Ascending aorta (tissue), 2 donors: ENCODE measurements at places on chromosomes 1 and 21.

DNA sequence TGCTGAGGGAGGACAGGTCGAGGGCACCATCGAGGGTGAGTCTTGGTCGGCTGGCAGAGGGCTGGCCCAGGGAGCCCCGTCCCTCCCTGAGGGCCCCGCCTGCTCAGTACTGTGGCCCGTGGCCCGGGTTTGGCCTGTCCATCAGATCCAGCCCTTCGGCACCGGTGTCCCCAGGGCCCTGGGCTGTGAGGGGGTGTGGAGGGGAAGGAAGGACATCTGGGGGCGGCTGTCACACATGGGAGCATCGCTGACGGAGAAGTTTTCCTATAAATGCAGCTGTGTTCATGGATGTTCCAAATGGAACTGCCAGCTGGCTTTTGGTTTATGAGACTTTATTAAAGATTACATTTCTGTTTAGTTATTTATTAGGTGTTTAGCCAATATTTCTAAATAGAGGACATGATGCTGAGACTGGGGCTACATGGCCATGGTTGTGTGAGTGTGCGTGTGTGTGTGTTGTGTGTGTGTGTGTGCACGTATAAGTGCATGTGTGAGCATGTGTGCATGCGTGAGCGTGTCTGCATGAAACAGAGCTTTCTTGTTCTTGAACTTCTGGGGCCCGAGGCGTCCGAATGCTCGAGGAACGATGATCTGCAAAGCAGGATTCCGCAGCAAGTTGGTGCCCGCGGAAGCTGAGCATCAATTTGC, 54.3 kb downstream of the SLX9 start:
- peaks cover 19% of the 10 kb centered on the region for H3K4me1 ChIP-seq
- H3K4me3 ChIP-seq: no peak overlapping the region
- H3K27me3 ChIP-seq: no peaks in the 10 kb centered on the region
- DNase-seq: no peak
- no peaks in the 10 kb centered on the region for H3K36me3 ChIP-seq

DNA sequence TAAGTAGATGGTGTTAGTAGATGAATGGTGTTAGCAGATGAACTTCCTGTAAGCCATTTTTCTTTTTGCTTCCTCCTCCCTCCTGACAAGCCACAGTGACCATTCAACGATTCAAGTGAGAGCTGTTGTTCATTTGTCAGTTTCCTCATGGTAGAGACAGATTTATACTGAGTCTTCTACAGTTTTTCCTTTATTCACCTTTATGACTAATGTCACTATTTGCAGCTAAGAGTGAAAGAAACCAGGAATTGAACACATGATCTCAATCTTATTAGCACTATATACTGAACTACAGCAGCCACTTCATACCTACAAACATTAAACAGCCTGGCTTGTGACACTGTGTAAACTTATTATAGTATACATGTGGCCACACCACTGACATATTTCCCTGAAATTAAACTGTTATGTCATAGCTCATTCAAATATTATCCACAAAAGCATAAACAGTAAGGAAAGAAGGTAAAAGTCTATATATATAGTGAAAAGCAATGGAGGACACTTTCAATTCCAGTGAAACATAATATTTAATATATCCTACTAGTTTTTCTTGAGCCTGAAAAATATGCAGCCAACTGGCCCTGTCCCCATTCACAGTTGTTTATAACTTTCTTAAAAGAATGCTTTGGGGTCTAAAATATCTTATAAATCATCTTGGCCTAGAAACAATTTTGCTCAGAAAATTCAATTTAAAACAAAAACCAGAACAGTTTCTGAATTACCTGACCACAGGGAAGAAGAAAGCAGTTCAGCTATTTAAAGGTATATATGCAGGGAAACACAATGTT, 566.9 kb upstream of the ZRANB2 start:
- no peak for DNase-seq
- H3K27ac ChIP-seq: no peak overlapping the region
- H3K36me3 ChIP-seq: no peaks in the 10 kb centered on the region
- H3K4me1 ChIP-seq: no peaks in the 10 kb centered on the region
- no peak overlapping the region for H3K4me3 ChIP-seq

- H3K27ac ChIP-seq: no peak overlapping the region
- H3K4me1 ChIP-seq: no peaks in the 10 kb centered on the region
- H3K36me3 ChIP-seq: no peaks in the 10 kb centered on the region
Observed at GRCh38 chr1:4309676-4310320, 344.6 kb upstream of the AJAP1 start.

GRCh38 chr1:52416811-52417210, 12.4 kb downstream of the PRPF38A start:
- no peak for DNase-seq
- no peaks in the 10 kb centered on the region for H3K4me1 ChIP-seq
- H3K27ac ChIP-seq: no peak overlapping the region
- H3K36me3 ChIP-seq: peaks cover 63% of the 10 kb centered on the region
- no peak overlapping the region for H3K4me3 ChIP-seq

- H3K4me1 ChIP-seq: no peaks in the 10 kb centered on the region
- DNase-seq: no peak
- H3K36me3 ChIP-seq: no peaks in the 10 kb centered on the region
- no peaks in the 10 kb centered on the region for H3K27me3 ChIP-seq
- H3K27ac ChIP-seq: peak overlapping the region; percentile 98
- peak overlapping the region; percentile 74 for H3K4me3 ChIP-seq
Observed at GRCh38 chr1:61085983-61086644, 3.8 kb downstream of the NFIA start.

GRCh38 chr1:171802207-171802606, 20.7 kb downstream of the METTL13 start:
- H3K27ac ChIP-seq: no peak overlapping the region
- no peaks in the 10 kb centered on the region for H3K4me1 ChIP-seq
- no peak overlapping the region for H3K4me3 ChIP-seq
- no peak for DNase-seq
- H3K36me3 ChIP-seq: peaks cover 10% of the 10 kb centered on the region

GRCh38 chr1:25338188-25338981, at the start of gene TMEM50A:
TSS of gene TMEM50A (plus strand) at chr1:25338334. CDS start at chr1:25340487, 2,153 bp downstream.
- peaks cover 15% of the 10 kb centered on the region for H3K4me1 ChIP-seq
- no peaks in the 10 kb centered on the region for H3K27me3 ChIP-seq
- H3K27ac ChIP-seq: peak within 1 kb of the TSS; percentile 98
- H3K4me3 ChIP-seq: peak within 1 kb of the TSS; percentile 85
- peak; percentile 70 for DNase-seq
- no peaks in the 10 kb centered on the region for H3K36me3 ChIP-seq

DNA sequence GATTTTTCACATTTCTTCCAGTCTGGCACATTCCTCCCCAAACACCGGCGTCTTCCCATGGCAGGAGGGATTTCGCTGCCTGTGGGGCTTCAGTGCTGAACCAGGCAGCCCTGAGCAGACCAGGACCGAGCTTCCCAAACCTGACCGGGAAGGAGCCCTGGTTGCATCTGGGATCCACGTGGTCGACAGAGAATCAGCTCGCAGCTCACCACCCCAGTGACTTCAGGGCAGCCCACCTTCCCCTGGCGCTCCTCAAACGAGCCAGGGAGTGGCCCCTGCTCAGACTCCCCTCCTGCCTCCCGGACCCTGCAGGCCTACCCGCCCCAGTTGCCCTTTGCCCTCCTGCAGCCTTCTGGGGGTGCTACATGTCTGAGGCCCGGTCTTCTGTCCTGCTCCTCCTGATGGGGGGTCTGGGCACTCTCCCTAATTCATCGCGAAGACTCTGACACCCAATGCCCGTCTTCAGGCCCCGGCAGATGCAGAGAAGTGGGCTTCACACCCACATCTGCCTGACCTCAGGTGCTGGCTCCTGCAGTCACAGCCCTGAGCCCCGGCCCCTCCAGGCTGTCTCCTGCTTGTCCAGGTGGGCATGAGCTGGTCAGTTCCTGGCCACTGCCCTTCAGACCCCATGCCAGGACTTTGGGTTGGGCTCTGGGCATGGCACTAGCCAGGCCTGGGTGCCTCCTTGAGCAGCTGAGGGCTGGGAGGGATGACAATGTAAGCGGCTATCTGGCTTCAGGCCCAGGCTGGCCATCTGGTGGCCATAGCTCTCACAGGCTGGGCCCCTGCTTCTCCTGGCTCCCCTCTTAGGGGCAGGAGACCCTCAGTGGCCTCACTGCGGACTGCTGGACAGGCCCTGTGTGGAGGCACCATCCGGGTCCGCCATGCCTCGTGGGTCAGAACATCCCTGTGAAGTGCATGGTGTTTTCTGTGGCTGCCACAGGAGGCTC, 26.1 kb upstream of the PRSS38 start:
- no peak for DNase-seq
- peak overlapping the region; percentile 75 for H3K4me3 ChIP-seq
- no peaks in the 10 kb centered on the region for H3K27me3 ChIP-seq

GRCh38 chr1:236027104-236027503, 37.8 kb downstream of the NID1 start:
- peaks cover 55% of the 10 kb centered on the region for H3K36me3 ChIP-seq
- H3K27ac ChIP-seq: no peak overlapping the region
- DNase-seq: no peak
- no peak overlapping the region for H3K4me3 ChIP-seq
- H3K4me1 ChIP-seq: no peaks in the 10 kb centered on the region
- H3K27me3 ChIP-seq: no peaks in the 10 kb centered on the region

GRCh38 chr1:237732657-237733056, 158.1 kb downstream of the ZP4 start:
- H3K4me1 ChIP-seq: no peaks in the 10 kb centered on the region
- no peak overlapping the region for H3K27ac ChIP-seq
- no peaks in the 10 kb centered on the region for H3K27me3 ChIP-seq
- peaks cover 6% of the 10 kb centered on the region for H3K36me3 ChIP-seq
- H3K4me3 ChIP-seq: no peak overlapping the region

GRCh38 chr1:162706606-162707005, 74.3 kb downstream of the DDR2 start:
- no peaks in the 10 kb centered on the region for H3K36me3 ChIP-seq
- DNase-seq: no peak
- H3K27ac ChIP-seq: no peak overlapping the region
- no peak overlapping the region for H3K4me3 ChIP-seq
- no peaks in the 10 kb centered on the region for H3K4me1 ChIP-seq

DNA sequence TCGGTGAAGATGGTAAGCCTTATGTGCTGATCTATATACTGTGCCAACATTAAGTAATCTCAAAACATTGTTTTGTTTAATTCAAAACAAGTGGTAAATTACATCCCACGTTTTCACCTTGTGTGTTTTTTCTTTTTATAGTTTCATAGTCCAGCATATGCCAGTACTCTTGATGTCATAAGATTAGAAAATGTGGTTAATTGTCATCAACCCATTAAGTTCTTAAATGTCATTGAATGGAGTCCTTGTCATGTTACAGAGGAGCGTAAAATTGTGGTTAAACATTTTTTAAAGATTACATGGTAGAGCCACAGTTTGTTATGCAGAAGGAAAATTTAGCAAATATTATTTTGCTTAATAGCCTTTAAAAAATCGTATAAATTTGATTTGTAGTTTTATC, 93.1 kb downstream of the FNBP1L start:
- no peak for DNase-seq
- no peaks in the 10 kb centered on the region for H3K4me1 ChIP-seq
- H3K27me3 ChIP-seq: no peaks in the 10 kb centered on the region
- no peak overlapping the region for H3K27ac ChIP-seq
- no peaks in the 10 kb centered on the region for H3K36me3 ChIP-seq

GRCh38 chr1:14800500-14801076, 202.1 kb downstream of the KAZN start:
- no peak for DNase-seq
- H3K27me3 ChIP-seq: no peaks in the 10 kb centered on the region
- no peaks in the 10 kb centered on the region for H3K36me3 ChIP-seq
- H3K27ac ChIP-seq: no peak overlapping the region
- no peak overlapping the region for H3K4me3 ChIP-seq

DNA sequence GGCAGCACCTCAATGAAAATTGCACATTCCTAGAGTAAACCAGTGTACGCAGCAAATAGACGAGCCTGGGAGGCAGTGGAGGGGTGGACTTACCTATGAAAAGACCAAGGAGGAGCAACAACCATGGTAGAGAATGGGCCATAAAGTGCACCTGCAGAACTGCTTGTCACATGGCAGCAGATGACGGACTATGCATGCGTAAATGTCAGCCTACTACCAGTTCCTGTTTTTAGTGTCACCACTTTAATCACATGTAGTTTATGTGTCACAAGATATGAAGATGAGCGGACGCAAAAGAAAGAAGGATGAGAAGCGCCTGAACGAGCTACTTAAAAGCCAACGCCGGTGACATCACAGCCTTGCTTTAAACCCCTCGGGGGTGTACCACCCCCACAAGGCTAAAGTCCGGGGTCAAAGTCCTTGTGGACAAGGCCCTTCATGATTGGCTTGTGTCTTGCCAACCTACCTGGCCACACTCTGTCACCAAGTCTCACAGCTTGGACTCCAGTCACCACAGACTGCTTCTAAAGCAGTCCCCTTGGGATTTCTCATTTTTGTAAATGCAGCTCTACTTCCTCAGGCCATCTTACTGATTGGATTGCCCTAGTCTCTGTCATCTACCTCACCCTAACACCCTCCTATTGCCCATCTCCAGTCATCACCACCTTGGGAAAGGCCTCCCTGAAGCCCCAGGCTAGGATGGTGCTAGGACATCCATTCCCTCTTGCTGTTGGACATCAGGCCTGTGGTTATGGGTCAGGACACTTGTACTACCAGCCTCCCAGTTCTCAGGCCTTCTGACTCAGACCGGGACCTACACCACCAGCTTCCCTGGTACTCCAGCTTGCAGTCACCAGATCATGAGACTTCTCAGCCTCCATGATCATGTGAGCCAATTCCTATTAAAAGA, 6.0 kb upstream of the LY9 start:
- no peak overlapping the region for H3K4me3 ChIP-seq
- H3K27me3 ChIP-seq: no peaks in the 10 kb centered on the region
- no peaks in the 10 kb centered on the region for H3K36me3 ChIP-seq
- no peaks in the 10 kb centered on the region for H3K4me1 ChIP-seq

GRCh38 chr21:15063814-15064575, 805 bp downstream of the NRIP1 start:
- peak overlapping the region; percentile 97 for H3K4me3 ChIP-seq
- DNase-seq: no peak
- H3K27me3 ChIP-seq: no peaks in the 10 kb centered on the region
- peak overlapping the region; percentile 95 for H3K27ac ChIP-seq

GRCh38 chr1:98737835-98738234, 76.3 kb downstream of the SNX7 start:
- no peak for DNase-seq
- no peaks in the 10 kb centered on the region for H3K36me3 ChIP-seq
- no peaks in the 10 kb centered on the region for H3K4me1 ChIP-seq
- no peak overlapping the region for H3K27ac ChIP-seq
- no peaks in the 10 kb centered on the region for H3K27me3 ChIP-seq

DNA sequence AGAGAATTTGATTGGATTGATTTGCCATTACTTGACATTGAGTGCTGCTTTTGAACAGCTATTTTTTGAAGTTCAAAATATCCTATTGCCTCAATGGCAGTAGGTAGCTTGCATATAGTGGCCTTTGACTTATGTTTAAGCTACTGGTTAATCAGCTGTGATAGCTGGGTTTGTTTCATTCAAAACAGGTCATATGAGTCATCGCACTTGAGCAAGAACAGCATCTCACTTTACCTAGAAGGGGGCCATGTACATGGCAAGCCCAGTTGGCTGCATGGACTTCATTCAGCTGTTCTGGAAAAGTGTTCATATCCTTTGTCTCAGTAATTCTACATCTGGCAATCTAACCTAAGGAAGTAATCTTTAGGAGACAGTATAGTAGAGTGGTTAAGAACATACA, 29.0 kb upstream of the ARID1A start:
- H3K27me3 ChIP-seq: no peaks in the 10 kb centered on the region
- no peak overlapping the region for H3K4me3 ChIP-seq
- no peaks in the 10 kb centered on the region for H3K4me1 ChIP-seq

- H3K4me3 ChIP-seq: peak overlapping the region; percentile 93
- H3K36me3 ChIP-seq: no peaks in the 10 kb centered on the region
- H3K27me3 ChIP-seq: no peaks in the 10 kb centered on the region
- no peak for DNase-seq
Observed at GRCh38 chr21:37266515-37267221, 466 bp downstream of the VPS26C start.

GRCh38 chr1:239363930-239364329, 22.4 kb upstream of the CHRM3 start:
- no peak overlapping the region for H3K4me3 ChIP-seq
- H3K36me3 ChIP-seq: no peaks in the 10 kb centered on the region
- H3K27ac ChIP-seq: no peak overlapping the region
- H3K4me1 ChIP-seq: no peaks in the 10 kb centered on the region
